ENCODE measurements at places on chromosomes 1 and 21.

GRCh38 chr1:231557898-231558707, 29.6 kb downstream of the TSNAX start:
- no peak for DNase-seq

- DNase-seq = no peak
These were observed 12.9 kb downstream of the DESI2 start for GRCh38 chr1:244665771-244666217.

DNA sequence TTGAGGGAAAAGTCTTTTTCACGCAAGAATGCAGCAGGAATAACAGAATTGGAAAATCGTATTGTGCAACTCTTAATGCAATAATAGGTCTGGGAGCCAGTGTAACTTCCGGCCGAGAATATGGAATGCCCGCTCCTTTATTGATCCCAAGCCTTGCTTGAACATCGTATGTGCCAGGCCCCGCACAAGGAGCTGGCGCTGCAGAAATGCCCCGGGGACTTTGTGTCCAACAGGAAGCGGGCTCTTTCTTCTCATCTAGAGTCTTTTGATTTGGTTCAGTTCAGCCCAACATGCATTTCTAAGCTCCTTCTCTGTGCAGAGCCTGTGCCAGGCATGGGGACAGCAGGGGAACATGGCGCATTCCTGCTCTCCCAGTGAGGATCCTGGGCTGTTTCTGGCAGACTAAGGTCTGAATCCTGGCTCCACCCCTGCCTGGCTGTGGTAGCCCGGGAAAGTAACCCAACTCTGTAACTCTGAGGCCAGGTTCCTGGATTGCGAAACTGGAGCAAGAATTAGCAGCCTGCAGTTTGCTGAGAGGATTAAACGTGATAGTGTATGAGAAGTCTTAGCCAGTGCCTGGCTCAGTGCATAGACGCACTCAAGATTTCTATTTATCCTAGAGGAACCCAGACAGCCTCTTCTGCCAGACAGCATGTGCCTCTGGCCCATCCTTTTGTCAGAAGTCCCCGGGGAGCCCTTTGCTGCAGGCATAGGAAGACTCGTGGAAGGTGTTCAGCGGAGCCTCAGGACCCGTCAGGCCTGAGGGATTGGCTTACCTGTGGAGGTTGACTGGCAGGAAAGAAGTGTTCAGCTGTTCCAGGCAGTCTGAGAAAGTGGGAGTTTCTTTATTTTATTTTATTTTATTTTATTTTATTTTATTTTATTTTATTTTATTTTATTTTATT, 987 bp upstream of the CDCP2 start:
- peak; percentile 61 for DNase-seq

- no peak for DNase-seq
These were observed 101.7 kb upstream of the BEND5 start for GRCh38 chr1:48878191-48878940.

DNA sequence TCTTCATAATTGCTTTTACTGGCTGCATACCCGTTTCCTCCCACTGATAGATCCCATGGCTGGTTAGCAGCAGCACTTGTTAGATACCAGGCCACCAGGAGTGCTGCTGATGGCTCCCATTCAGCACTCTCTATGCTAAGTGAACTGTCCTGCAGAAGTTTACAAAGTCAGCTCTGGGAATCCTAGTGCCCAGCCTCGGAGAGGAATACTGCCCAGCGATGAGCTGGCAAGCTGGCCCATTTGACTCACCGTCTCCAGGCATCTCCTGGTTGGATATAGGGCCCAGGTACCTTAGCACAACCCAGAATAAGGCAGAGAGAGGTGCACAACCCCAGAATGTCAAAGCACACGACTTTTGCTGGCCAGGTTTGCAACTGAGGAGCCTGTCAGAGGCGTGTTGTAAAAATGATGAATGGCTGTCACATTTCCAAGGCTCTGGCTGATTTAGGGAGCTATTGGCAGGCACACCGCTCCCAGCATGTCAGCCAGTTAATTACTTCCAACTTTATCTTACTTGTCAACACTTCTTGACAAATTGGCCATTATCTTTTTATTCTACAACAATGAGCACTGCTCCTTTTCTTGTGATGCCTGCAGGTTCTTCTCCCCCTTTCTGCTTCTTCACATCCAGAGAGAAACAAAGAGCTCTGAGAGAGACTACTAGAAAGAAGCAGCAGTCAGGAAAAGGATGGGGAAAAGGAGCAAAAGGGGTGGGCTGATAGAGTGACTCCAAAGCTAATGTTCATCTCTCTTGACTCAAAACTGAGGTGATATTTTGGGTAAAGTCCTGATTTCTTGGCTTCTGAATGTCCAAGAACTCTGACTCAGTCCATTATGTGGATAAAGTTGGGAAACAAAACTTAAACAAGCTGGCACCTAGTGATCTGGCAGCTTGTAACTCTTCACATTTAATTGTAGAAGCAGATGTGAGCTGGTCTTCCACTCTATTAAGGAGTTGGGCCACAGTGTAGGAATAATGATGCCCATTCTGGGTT, 10.8 kb upstream of the ANGPTL7 start:
- DNase-seq = peak; percentile 29

GRCh38 chr21:44093761-44094160, 13.4 kb upstream of the PWP2 start:
- DNase-seq = no peak

GRCh38 chr1:51463561-51463960, 55.5 kb downstream of the EPS15 start:
- DNase-seq = no peak

GRCh38 chr1:32533792-32534327, 5.4 kb upstream of the ZBTB8A start:
- no peak for DNase-seq

- no peak for DNase-seq
These were observed 9.8 kb downstream of the C8A start for GRCh38 chr1:56864430-56864829.

DNA sequence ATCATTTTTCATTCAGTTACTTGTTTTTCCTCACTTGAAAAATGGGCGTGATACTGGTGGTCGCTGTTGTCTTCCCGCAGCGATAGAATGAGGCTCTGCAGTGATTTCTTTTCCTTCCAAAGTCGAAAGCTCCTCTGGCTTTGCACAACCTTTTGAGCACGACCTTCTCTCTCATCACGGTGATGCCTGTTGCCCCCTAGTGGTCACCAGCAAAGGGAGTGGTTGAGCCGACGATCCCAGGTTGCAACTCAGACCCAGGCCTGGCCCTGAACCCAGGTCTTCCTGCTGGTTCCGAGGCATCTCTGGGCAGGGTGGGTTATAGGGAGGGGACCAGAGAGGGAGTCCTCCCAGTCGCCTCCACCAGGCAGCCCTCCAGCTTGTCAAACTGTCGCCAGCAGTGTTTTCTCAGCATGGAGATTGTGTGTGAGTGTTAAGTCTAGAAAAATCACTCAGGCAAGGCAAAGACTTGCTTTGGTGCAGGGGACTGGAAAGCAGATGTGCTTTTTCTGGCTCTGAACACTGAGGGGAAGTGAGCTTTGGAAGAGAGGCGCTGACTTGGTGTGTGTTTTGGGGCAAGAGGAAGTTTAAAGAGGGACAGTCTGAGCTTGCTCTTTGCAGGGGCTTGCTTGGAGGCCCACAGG, 285.3 kb downstream of the CAMTA1 start:
- peak; percentile 32 for DNase-seq

DNA sequence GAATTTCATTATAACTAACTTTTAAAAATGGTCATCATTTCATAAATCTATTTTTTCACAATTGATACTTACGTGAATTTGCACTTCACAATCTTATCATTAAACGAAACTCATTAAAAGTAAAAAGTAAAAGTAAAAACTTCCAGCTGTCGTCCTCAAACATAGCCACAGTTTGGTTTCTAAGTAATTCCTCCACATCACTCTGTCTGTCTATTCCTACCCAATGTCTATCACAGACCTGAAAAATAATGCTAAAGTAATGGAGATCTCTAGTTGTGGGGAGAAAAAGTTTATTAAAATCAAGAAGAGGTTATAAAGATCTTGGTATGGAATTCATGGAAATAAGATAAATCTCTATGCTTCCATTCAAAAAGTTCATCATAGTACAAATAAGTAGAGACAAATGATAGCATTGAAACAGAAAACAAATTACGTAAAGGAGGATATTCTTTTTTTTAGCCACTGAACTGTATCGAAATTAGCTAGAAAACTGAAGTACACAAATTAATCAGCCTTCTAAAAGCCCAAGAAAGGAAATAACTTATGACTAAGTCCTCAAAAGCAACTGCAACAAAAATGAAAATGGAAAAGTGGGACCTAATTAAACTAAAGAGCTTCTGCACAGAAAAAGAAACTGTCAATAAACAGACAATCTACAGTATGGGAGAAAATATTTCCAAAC, 148.6 kb downstream of the TIAM1 start:
- DNase-seq = no peak

GRCh38 chr1:189960769-189961168, 516.9 kb downstream of the BRINP3 start:
- no peak for DNase-seq

GRCh38 chr1:200558866-200559459, 61.6 kb downstream of the KIF14 start:
- no peak for DNase-seq

- peak; percentile 8 for DNase-seq
These were observed 24.9 kb upstream of the CR1L start for GRCh38 chr1:207619871-207620542.

DNA sequence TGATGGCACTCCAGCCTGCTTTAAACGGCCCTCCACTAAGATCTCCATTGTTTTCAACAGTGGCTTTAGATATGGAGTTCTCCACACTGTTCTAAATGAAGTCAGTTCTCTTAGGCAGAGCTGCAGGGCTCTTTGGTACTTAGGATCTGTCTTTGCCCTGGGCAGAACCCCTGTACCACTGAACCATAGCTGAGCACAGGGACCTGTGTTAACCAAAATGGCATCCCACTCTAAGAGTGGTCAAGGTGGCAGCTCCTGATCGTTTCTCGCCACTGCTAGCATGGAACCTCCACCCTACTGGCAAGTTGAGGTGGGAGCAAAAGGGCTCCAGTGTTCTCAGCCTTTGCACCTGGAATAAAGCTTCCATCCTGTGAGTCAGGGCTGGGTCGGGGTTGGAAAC, 186.7 kb downstream of the TM2D1 start:
- no peak for DNase-seq

DNA sequence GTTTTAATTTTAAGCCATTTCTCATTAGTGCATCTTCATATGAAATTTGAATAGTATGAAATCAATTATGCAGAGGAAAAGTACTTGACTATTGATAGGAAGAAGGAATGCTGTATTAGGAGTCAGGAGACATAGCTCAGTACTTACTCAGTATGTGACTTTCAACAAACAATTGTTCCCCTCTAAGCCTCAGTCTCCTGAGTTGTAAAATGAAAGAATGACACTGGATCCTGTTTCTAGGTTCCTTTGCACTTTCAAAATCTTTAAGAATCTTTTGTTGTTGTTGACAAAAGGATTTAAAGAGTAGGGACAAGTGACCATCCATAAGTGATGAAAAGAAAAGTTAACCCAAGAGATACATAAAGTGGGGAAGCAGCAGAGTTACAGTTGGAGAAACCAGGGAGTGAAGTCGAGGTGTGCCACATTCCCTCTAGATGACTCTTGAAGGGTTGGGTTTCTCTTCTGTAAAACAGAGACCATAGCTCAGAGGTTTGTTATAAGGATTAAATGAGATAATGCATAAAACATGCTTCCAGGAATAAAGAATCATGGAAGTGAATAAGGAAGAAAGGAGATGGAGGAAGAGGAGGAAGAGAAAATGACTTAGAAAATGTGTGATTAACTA, 105.7 kb upstream of the KCNJ15 start:
- DNase-seq = no peak

- DNase-seq = no peak
These were observed 92.3 kb upstream of the GCLM start for GRCh38 chr1:94001397-94002045.

DNA sequence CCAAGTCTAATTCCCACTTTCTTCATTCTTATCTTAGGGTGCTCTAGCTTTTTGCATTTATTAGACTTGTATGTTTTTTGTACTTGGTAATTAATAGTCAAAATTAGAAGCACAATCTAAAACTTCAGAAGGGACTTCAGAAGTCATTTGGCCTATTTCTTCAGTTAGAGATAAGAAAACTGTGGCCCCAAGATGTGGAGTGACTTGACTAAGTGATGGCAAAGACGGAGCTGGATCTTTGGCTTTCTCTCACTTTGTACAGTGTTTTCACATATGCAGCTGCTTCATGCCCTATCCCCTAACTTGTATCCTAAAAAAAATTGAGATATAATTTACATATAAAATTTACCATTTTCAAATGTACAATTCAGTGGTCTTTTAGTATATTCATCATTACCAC, 21.7 kb downstream of the EPB41 start:
- DNase-seq = no peak

DNA sequence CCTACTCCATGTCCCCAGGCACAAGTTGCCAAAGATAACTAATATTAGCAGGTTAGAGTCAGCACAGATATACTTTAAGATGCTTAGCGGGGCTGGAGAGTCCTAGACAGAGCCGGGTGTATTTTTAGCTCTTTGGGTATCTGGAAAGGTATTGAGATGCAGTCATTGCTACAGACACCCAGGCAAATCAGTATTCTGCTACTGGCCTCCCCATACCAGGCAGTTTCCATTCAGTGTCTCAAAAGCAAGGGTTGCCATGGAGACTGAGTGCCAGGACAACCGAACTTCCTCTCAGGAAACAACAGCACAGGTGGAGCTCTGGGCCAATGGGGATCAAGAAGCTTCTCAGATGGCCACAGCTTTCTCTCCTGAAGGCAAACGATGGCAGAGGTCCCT, 45.3 kb downstream of the KCNC4 start:
- DNase-seq = no peak

DNA sequence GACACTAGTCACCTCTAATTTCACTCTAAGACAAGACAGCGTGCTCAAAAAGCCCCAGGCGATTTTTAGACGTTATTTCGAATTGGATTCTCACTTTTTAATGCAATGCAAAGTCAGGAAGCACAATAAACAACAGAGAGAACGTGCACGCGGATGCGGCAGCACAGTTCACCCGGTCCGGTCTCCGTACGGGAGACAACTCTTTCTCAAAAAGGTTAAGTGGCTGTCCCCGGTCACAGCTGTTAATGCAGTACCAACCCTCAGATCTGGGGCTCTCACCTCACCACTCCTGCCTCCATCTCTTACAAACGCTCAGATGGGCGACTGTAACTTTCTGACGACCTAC, 1.2 kb downstream of the HP1BP3 start:
- no peak for DNase-seq

- no peak for DNase-seq
These were observed 113.4 kb upstream of the RAVER2 start for GRCh38 chr1:64631346-64632034.

DNA sequence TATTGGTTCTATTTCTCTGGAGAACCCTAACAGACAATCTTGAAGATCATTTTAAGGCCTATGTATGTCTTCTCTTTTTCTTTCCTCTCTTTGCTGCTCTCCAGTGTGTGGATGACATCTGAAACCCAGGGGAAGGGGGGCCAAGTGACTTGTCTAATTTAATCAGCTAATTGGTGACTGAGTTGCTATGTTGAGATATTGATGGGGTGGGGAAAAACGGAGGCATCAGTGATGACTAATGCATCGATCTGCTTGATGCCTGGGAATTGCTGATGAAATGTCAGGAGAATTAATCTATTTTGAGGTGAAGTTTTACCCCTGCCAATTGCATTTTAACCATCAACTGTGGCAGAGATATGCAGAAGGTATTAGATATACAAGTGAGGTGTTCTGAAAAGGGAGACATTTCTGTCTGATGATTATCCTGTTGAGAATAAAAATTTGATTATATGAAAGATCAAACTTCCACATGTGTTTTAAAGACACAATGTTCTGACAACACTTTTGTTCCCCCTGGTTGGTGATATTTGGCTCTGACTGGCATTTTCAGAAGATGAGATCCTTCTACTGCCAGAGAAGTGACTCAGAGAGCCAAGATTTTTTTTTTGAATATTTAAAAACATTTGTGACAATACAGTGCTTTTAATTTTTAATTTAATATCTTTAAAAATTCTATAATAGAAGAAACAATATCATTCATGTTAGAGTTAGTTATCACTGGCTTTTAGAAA, 18.7 kb upstream of the PTGFR start:
- no peak for DNase-seq
